NCI-H1436 treated with DMSO at 0.1 percent for 48 hours (cell line): ENCODE measurements at places on chromosomes 2 and 18.

- DNase-seq: no peak
These were observed 196.3 kb downstream of the DCDC2C start for GRCh38 chr2:3899536-3900155.

GRCh38 chr2:191150600-191151330 lies at the start of gene STAT4:
Gene STAT4 (minus strand): TSS chr2:191150994. CDS start chr2:191148203, 2,791 bp downstream.
- no peak for DNase-seq

GRCh38 chr18:49854681-49855080 lies 41.3 kb upstream of the ACAA2 start:
- DNase-seq: no peak

DNA sequence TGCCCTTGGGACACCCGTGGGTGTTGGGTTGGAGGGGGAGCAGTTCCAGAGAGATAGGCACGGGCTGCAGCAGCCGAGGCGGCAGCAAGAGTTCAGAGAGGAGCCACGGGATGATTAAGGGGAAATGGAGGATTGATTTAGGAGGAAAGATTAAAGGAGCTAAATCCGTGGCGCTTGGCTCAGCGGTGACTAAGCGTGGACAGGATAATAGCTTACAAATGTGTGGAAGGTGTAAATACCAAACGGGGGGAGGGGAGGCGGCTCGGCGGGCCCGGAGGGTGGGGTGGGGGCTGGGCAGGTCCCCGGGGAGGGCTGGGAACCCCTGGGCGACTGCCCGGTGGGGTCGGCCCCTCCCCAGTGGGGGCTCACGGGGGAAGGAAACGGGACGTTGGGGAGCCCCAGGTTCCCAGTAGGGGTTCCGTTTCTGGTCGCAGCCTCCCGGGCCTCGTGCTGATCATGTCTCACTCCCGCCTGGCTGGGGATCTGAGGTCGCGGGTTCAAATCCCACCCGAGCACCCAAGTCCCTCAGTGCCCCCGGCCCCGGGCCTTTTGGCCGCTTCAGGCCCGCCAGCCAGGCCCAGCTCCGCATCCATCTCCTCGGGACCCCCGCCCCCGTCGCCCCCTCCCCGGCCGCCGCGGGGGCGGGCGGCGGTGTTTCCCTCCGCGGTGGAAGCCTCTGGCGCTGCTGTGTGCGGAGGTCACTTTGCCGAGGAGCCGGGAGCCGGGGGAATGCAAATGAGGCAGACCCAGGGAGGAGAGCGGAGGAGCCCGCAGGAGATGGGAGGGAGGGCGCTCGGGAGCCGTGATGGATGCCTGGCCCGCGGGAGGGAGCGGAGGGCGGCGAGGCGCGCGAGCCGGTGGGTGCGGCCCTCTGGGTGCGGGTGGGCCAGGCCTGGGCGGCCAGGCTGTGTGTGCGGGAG lies 8.1 kb downstream of the ASIC4 start:
- DNase-seq: no peak

- DNase-seq: no peak
These were observed 85.2 kb downstream of the GALR1 start for GRCh38 chr18:77334876-77335275.

DNA sequence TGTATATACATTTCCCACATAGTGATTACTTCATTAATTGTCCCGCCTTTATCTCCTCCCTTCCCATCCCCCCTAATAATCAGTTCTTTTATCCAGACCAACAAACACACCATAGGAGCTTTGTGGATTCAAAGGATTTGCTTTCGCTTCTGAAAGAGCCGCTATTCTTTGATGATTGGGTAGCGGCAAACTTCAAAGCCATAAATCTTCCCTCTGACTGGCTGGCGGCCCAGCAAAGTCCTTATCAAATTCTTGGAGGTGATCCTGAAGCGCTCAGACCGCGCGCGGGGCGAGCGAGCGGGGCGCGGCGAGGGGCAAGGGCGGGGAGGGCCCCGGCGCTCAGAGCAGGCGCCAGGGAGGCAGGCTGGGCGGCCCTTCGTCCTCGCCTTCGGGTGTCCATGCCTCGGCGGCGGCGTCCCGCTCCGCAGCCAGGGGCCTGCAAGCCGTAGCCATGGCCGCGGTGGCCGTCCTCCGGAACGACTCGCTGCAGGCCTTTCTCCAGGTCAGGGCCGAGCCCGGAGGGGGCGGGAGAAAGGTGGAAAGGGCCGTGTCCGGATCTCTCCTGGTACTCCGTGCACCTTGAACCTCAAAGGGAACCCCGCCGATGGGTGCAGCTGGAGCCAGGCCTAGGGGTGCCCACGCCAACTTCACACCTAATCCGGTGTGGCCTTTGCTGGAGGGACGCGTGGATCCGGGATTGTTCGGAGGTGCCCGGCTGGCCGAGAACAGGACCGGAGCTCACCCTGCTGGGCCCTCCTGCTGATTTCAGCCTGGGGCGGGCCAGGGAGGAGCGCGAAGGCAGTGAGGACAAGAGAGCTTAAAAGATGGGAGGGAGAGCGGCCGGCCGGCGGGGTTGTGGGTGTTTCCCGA lies at the start of gene SP5:
TSS of gene SP5 (plus strand) at position 276 of the 870 bp plus-strand sequence. CDS start at position 452, 176 bp downstream.
- DNase-seq: no peak

- no peak for DNase-seq
These were observed 6.2 kb upstream of the PER2 start for GRCh38 chr2:238294393-238295143.

DNA sequence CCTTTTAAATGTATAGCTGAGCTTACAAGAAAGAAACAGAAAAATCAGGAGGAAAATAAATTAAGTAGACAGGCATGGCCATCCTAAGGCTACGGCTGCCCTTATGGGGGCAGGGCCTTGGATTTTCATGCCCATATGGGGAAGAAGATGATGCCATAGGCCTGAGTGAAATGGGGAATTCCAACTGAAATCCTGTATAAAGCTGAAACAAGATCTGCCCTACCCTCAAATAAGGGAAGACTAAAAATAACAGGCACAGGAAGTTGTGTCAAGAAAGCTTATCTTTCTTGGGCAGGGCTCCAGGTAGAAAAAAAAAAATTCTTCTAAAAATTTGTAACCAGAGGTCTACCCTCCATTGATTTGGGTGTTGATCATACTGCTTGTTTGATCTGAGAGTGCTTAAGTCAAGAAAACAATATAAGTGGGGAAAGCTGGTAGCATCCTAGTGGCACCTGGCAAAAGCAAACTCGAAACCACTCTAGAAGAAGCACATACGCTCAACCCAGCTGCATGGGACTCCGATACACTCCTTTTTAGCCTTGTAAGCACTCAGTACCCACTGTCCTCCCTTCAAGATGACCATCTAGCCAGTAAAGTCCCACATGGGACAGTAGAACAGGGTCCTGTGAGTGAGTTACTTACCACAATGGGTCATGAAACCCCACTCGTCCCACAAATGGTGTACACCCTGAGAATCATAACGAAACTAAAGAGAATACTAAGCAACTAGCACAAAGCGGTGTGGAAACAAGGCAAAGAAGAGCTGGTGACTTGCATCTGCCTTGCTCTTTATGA lies 22.3 kb downstream of the DNAH7 start:
- no peak for DNase-seq

DNA sequence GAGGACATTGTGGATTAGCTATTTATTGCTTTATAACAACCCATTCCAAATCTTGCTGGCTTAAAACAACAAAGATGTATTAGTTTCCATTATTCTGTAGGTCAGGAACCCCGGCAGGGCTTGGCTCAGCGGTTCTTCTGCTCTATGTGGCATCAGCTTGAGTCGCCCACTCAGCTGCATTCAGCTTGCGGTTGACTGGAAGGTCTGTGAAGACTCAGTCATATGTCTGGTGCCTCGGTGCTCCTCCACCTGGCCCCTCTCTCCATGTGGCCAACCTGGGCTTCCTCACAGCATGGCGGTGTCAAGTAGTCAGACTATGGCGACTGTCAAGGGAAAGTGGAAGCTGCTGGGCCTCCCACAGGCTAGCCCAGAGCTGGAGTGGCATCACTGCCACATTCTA lies 48.6 kb downstream of the EMILIN2 start:
- DNase-seq: no peak

GRCh38 chr2:179837408-179837807 lies 24.0 kb downstream of the ZNF385B start:
- no peak for DNase-seq

- DNase-seq: no peak
These were observed 32.4 kb downstream of the FIGN start for GRCh38 chr2:163703386-163703785.

DNA sequence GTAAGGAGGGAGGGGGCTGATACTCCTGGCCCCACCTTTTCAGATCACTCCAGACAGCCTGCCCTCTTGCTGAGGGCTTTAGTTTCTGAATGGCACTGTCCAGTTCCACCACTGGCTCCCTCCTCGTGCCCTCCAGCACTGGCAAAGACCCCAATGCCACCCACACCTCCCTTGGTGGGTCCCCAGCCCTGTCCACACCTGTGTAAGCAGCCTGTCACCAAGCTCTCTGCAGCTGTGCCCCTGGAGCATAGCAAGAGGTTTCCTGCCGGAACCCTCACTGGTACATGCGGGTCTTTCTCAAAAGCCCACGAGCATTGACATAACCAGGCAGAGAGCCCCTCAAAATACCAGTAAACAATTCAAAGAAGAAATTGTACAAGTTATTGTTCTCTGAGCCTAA lies 17.6 kb upstream of the KIF1A start:
- DNase-seq: no peak

DNA sequence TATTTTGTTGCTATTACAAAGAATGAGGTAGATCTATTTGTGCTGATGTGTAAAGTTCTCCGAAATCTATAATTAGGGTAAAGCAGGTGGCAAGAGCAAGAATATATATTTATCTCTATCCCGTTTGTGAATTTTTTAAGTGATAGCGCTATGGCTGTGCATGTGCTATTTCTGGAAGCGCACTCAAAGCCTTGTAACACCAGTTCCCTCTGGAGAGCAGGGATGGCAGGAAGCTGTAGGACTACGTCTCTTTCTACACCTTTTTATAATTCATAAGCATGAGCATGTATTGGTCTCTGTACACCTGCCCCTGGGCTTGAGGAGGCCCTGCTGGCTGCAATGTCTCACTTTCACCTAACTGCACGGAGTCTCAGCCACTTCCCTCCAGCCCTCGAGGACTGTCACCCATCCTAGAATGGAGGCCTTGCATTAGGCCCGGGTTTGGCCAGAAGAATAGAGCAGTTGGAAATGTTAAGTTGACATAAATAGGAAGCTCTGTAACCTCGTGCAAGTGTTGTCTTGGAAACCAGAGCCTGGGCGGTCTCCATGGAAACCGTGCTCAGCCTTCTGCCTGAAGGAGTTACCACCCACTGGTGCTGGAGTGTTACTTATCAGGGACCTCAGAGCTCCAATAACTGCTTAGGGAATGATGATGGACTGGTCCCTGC lies 20.9 kb downstream of the ITM2C start:
- no peak for DNase-seq

- DNase-seq: no peak
These were observed 5.2 kb downstream of the RTTN start for GRCh38 chr18:70200286-70200685.

GRCh38 chr2:161570424-161571050 lies 53.7 kb upstream of the SLC4A10 start:
- no peak for DNase-seq

DNA sequence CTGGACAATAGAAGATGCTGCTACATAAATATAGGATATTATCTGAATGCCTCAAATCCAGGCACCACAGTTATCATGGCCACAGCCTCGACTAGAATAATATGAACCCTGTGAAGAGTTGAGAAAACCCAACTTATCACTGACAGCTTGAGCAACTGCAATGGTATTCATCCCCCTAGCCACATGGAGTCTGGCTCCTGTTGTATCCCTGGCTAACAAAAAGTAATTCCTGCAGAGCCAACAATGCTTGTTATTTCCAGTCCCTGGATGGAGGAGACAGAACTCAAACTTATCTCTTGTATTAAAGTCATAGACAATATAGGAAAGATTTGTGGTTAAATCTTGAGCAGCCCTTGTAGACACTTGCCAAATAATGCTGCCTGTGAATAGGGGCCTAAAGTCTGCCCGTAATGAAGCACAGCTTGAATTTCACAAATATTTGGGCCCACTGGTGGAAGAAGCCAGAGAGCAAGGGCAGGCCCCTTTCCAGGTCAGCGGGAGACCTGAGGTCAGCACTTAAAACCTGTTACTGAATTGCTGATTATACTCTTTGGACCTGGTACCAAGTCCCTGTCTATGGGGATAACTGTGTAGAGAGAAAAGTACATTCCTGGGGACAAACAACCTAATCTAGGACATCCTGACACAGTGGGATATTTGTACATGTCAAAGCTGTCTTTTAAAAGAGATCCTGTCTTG lies 28.4 kb upstream of the SUCLG1 start:
- DNase-seq: no peak

DNA sequence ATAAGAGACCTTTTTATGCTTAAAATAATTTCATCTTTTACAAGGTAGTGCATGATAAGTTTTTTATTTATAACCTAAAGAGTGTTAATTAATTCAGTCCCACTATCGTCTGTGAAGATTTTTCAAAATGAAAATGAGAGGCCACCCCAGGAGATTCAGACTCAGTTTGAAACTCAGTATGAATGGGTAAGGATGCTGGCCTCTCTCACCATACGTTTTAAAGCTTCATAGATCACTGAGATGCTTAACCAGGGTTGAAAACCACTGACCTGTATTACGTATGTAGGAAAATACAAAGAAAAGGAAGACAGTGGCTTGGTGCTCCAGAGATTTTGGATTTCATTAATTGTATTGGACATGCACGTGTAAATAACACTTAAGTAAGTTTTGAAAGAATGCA lies 278.7 kb downstream of the FSIP2 start:
- DNase-seq: no peak

DNA sequence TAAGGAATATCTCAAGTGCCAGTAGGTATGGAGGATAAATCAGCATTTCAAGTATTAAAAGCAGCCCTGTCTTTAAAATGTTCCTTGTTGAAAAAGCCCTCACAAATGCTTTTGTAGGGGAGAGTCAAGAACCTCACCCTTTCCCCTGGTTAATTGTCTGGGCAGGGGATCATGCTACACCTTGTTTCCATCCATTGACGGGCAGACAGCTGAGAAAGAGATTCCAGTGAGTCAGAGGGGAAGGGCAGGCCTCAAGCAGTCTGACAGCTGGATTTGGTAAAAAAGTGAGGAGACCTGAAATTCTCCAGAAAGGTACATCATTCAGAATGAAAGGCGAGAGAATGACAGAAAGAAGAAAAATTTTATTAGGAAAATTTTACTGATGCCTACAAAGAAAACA lies 203.2 kb upstream of the CYP26B1 start:
- no peak for DNase-seq

GRCh38 chr2:1777781-1778180 lies 33.5 kb upstream of the PXDN start:
- no peak for DNase-seq

GRCh38 chr18:13580351-13580750 lies 146.0 kb downstream of the FAM210A start:
- no peak for DNase-seq
